ENCODE measurements at places on chromosomes 2 and 18.

DNA sequence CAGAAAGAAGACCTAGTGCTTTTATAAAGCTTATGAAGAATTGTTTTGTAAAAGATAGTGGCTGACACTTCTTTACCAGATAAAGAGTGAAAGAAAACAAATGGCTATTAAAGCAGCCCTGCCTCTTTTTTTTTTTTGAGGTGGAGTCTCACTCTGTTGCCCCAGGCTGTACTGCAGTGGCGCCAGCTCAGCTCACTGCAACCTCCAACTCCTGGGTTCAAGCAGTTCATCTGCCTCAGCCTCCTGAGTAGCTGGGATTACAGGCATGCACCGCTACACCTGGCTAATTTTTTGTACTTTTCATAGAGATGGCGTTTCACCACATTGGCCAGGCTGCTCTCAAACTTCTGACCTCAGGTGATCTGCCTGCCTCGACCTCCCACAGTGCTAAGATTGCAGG is 12.9 kb downstream of the ARPC2 start:
- DNase-seq, result no peak

DNA sequence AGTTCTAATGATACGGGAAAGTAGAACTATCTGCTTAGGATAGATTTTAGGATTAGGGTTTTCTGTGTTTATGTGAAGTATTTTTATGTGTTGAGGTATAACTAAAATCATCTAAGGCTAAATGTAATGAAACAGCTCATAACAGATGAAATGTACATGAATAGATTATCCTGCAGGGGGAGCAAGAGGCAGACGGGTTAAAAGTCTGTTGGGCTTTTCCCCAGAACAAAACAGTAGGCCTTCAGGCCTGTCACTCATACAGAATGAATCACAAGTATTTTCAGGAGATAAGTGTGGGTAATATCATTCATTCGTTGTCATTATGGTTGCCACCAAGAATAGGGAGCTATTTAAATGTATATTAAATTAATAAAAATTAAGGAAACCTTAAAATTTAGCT is 107.9 kb upstream of the IL1R2 start:
- DNase-seq, result no peak

DNA sequence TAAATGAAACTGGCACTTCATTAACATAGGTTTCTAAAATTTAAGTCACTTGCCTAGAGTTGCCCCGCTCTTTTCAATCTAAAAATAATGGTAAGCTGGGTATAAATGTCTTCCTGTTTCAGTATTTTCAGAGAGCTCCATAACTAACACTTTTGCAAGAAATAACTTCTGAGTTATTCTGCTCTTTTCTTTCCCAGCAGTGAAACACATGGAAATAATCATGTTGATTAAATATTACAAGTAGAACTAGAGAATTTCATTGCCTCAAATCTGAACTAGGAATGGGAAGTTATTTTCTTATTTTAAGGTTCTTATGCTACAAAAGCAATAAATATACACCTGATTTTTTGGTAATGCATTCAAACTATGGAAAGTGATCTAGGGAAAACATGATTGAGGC is 257.4 kb downstream of the IKZF2 start:
- no peak for DNase-seq

DNA sequence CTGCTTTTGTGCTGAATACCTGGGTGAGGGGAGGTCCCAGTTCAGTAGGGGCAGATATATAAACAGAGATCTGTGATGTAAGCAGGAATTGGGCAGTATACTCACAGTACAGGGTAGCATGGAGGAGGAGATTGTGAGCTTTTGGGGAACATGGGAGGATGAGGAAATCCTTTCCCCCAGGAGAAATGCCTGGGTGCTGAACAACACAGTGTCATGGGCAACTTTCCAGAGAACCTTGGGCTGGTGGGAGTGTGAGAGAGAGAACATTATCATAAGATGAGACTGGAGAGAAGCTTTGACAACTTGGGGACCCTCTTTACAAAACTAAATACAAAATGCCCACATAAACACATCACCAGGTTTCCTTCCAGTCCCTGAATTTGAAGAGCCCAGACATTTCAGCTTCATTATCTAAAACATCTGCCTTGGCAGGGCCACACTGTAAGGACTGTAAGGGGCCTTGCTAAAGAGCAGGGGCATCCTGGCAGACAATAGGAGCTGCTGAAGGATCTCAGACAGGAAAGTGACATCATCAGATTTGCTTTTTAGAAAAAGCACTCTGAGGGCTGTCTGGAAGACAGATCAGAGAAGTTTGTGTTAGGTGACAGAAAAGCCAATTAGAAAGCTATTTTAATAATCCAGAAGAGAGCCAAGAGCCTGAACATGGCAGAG is 303.1 kb upstream of the FBXO11 start:
- peak; percentile 16 for DNase-seq

DNA sequence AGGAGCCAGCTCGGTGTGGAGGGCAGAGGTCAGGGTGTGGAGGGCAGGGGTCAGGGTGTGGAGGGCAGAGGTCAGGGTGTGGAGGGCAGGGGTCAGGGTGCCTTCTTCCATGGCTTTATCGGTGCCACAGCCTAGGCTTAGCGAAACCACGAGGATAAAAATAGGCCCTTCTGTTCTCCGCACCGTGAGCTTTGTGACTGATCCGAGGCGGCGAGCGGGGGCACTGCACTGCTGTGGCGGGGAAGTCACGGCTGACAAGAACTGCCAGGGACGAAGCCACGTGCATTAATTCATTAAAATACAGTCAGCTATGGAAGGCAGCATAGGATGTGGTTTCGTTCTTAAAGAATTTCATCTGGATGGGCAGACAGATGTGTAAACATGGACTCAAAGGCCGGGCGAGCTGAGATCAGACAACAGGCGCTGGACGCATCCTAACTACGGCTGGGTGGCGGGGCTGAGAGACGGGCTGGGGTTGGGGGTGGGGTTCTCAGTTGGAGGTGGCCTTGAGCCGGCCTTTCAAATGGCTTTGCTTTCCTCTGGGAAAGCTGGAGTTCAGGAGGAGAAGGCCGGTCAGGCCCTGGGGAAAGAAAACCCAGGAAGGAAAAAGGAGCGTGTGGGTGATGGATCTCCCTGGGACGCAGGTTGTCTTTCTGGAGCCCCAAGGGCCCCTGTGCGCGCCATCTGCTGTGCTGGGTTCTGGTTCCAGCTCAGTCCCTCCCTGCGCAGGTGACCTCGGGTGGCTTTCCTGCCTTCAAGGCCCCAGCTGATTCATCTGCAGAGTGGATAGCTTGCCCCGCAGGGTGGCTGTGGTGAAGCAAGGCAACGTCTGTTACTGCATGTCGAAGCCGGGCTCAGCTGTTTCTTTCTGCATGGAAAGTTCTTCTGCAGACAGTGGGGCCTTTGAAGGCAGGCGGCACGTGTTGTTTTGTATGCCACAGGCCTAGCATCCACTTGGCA is 958 bp upstream of the ALLC start:
- no peak for DNase-seq

DNA sequence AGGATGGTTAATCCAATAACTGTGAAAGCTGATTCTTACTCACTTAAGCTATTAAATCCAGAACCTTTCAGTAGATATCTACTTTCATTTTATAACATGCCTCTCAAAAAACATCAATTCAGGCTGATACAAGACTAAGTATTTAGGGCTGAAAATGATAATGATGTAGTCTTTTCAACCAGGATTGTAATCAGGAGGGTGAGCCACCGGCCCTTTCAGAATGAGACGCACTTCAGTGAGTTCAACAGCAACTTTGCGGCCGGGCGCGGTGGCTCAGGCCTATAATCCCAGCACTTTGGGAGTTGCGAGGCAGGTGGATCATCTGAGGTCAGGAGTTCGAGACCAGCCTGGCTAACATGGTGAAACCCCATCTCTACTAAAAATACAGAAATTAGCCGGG is 30.4 kb downstream of the RBMS1 start:
- DNase-seq, result no peak

DNA sequence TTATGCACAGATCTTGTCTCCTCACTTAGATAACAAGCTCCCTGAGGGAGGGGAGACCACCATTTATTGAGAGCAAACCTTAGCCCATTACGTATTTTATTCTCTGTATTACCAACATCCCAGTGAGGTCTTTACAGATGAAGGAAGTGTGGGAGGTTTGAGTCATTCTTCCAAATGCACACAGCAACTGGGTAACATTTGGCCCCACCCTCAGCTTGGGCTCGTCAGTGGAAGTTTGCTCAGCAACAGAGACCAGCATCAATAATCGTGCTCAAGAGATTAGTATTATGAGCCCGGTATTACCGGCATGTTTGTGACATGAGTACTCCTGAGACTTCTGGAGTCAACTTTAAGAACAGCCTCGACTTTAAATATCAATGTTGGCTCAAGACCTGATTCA is 168.6 kb downstream of the ETAA1 start:
- no peak for DNase-seq

- no peak for DNase-seq
Measured at GRCh38 chr18:50726960-50727589, 92.7 kb downstream of the MRO start.

- no peak for DNase-seq
Measured at GRCh38 chr2:122899614-122900013, 1125.5 kb upstream of the CNTNAP5 start.
